ENCODE measurements at places on chromosomes 4 and X.

DNA sequence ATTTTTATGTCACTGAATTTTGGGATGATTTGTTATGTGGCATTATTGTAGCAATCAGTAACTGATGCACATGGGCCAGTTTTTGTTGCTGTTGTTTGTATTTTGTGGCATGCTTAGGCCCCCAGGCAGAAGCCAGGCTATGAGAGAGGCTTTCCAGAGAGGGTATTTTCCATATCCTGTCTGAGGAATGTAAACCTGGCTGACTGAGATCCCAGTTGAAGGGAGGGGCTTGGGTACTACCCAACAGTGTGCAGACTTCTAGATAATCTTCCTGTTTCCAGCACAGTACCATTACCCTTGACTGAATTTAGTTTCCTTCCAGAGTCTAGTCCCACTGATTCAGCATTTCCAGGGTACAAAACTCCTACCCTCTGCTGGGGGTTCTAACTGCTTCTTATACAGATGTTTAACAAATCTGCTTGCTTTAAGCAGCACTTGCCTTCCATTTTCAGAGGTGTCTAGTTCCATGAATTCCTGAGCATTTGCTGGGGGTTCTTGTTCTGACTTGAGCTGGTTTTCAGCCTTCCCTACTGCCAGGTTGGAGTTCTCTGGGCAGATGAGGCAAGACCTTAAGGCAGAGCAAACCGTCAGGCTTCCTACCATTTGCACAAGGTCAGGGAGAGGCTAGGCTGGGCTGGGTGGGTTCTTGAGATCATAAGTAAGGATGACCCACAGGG lies 104.7 kb upstream of the EGFL6 start:
- no peak for DNase-seq

DNA sequence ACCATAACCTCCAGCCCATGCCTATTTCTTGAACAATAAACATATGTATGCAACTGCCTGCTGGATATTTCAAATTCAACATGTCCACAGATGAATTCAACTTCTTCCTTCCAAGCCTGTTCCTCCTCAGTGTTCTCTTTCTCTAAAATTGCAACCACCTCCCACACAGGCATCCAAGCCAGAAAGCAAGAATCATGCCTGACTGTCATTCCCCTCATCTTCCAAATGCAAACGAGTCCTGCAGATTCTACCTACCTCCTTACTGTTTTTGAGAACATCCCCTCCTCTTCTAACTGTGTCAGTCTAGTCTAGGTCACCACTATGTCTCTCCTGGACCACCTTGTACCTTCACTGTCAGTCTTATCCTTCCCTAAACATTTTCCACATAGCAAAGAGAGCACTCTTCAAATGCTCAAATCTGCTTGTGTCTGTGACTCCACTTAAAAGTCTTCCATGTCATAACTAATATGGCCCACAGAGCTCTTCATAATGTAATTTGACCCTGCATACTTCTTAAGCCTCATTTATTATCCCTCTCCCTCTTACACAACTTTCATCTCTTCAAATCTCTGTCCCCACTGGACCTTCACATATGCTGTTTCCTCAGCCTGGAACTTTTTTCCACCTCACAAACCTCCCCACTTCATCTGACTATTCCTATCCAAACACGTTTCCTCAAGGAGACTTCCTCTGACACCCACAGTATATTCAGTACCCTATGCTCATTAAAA lies 25.7 kb downstream of the MAPK10 start:
- peak; percentile 35 for DNase-seq

DNA sequence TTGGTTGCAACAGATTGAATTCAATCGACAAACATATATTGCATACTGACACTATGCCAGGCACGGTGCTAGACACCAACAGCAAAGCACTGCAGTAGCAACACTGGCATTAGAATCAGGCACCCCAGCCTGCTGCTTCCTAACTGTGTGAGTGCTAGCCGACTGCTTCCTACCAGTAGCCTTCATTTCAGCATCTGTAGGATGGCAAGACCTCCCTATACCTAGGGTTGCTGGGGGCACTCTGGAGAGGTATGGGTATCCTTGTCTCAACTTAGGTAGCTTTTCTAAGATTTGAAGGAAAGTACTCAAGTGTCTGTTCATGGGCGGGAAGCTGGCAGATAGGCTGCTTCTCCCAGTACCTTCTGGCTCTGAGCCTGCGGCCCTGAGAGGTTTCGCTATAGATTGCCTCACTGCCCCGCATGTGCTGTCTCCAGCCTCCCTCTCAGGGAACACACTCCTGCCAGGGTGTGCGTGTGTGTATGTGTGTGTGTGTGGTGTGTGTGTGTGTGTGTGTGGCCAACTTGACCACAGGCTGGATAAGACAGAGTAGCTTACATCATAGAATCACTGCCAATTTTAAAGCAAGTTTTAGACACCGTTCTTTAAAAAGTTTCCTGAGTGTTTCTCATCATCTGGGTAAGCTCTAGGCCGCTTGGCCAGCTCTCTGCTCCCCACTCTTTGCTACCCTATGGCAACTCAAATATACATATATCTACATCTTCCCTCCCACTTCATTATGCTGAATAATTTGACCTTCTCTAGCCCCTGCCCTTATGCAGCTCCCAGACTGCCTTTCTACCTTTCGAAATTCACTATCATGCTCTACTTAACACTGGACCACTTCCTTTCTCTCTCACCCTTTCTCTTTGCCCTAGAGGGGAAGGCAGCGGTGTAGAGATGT lies 97.0 kb upstream of the PJA1 start:
- DNase-seq: peak; percentile 60

DNA sequence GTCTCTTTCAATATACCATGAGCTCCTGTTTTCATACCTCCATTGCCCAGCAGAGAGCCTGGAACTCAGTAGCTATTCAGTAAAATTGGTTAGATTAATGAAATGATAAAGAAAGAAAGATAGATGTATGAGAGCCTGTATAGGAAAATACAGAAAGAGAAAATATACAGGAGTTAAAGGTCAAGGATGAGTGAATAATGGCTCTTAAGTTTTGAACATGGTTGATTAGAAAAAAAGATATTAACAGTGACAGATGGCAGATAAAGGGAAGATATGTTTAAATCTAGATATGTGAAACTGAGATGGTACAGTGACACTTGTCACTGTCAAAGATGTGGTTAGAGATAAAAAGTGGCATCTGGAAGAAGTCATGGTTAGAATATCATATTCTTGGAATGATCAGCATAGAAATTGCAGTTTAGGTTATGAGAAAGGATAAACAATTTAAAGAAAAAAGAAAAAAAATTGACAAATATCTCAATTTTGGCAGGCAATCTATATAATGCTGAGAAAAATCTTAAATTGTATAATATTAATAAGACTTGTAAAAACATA lies 179.2 kb downstream of the TBCK start:
- DNase-seq: no peak

- no peak for DNase-seq
These were observed 7.0 kb downstream of the SH3BGRL start for GRCh38 chrX:81208916-81209315.

DNA sequence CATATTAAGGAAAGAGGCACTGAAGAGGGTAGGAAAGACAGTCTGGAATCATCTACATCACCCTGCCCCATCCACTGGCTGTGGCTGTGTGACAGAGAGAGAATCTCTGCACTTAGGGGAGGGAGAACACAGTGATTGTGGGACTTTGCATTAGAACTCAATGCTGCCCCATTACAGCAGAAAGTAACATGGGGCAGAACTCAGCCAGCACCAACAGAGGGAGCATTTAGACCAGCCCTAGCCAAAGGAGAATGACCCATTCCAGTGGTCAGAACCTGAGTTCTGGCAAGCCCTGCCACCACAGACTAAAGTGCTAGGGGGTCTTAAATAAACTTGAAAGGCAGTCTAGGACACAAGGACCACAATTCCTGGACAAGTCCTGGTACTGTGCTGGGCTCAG lies 37.9 kb downstream of the ZNF330 start:
- no peak for DNase-seq

DNA sequence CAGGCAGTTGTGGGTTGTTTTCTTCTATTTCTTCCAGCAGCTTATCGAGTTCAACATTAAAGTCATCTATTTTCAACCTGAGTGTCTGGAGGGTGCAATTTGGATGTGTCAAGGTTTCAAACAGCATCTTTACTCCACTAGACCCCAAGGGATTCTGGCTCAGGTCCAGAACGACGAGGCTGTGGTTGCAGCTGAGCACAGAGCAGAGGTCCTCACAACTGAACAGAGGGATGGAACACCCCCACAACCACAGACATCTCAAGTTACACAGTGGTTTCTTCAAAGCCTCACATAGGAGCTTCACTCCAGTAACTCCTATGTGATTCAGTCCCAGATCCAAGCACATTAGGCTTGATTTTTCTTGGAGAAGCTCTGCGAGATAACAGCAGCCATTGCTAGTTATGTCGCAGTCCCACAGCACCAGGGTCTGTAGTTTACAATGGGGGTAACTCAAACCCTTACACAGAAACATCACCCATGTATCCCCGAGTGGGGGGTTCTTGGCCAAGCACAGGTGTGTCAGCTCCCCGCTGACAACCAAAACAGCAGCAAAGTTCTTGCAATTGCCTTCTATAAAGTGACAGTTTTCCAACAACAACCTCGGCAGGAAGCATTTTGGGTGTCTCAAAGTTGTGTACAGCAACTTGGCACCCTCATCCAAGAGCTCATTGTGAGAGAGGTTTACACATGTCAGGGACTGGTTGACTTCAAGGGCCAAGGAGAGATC lies 2.8 kb downstream of the NLRP2B start:
- DNase-seq: peak; percentile 4

DNA sequence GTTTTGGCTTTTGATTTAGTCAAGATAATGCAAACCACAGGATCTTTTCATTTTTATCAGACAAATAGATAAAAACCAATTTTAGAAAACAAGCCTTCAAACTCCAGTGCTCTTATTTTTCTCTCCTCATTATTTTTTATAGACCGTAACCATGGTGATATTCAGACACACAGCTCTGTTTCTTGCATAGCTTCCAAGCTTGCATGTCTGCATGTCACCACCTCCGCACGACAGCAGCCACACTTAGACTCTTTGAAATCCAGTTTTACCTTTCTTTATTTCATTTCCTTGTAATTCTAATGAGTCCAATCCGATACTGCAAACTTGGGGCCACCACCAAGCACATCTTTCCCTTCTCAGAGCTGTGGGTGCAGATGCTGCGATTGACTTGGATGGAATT lies 94.3 kb upstream of the GPM6A start:
- DNase-seq: no peak

DNA sequence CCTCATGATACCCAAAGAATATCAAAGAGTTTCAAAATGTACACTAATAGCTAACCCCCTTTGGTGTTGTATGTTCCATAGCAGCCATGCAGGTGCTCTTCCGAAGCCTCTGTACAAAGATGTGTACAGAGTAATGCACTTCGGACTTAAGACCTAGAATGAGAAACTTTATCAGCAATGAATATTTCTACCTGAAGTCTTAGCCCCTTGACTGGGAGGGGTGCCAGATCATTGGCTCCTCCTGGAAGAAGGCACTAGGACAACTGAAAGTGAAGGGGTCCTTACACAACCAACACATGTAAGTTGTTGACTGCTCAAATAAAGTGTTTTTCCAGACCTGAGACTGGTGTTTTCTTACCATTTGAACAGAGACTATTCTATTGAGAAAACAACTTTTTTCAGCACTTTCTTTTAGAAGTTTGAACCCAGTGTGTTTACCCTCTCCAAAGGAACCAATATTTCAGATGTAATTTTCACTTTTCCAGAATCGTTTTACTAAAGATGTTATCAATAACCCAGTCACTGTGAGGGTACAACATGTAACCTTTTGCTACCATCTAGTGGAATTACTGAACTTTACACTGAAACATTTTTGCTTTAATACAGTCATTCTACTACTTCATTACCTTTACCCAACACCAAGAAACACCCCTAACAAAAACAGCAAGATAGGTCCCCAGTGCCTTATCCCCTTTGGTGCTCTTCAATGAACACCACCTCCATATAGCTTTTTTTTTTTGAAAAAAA lies 33.3 kb upstream of the PRDX4 start:
- peak; percentile 18 for DNase-seq

GRCh38 chrX:356385-357034 lies 30.2 kb downstream of the PPP2R3B start:
- peak; percentile 69 for DNase-seq

GRCh38 chrX:109533631-109534030 lies 3.0 kb upstream of the NXT2 start:
- DNase-seq: peak; percentile 10

- DNase-seq: no peak
These were observed 28.4 kb upstream of the CLCN4 start for GRCh38 chrX:10128386-10128785.

DNA sequence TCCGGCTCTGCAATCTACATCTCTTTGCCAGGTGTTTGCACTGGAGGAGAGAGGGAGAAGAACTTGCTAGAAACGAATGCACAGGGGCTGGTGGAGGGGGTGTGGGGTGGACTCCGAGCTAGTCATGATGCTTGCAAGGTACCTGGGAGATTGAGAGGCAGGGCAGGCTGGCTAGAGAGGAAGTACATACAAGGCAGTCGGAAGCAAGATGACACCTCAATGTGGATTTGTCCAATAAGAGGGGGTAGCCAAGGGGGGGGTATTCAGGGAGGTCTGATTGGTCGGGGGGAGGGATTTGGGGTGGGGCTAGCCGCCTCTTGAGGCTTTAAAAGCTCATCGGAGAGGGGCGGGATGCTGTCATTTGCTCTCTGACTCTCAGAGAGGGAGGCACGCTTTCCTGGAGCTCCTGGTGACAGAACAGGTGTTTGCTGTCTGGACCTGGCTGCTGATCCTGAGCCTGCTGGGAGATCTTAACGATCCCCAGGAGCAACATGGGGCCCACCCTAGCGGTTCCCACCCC lies at the start of gene GPR50:
Gene GPR50, plus strand, starts transcription at position 354 of the 520 bp plus-strand sequence. Its CDS starts 138 bp downstream, at position 492.
- no peak for DNase-seq

GRCh38 chr4:70298051-70298450 lies 36.7 kb upstream of the CABS1 start:
- DNase-seq: no peak

DNA sequence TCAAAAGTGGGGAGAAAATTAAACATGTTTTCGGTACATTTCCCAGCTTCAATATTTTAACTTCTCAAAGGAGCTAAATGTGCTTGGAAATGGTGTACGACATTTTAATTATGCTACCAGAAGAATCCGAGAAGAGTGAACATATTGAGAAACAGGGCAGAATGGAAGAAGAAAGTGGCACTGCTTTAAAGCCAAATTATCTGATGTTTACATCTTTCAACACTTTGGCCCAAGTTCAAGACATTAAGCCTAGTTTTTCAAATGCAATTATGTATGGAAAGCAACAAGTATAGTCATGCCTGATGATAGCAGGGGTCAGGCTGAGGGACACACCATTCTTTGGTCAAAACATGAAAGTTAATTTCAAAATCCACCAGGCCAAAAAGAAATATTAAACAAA lies 577.9 kb upstream of the ZFP42 start:
- no peak for DNase-seq

GRCh38 chr4:147791341-147791740 lies 59.5 kb downstream of the ARHGAP10 start:
- no peak for DNase-seq

DNA sequence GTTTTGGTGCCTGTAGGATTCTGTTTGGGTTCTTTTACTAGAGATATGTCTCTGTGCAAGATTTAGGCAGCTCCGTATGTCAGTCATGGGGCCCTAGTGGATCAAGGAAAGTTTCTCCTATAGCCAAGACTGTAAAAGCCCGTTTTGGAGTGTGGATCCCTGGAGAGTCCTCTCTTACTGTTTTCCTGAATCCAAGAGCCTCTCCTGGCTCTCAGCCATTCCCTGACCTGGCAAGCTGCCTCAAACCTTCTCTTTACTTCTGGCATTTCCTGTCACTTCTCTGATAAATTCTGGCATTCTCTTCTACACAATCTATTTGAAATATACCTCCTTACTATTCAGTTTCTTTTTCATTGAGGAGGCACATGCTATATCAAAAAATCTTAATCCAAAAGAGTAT lies 41.4 kb downstream of the DCAF12L2 start:
- DNase-seq: no peak
